ENCODE measurements at places on chromosomes 6 and 20.

DNA sequence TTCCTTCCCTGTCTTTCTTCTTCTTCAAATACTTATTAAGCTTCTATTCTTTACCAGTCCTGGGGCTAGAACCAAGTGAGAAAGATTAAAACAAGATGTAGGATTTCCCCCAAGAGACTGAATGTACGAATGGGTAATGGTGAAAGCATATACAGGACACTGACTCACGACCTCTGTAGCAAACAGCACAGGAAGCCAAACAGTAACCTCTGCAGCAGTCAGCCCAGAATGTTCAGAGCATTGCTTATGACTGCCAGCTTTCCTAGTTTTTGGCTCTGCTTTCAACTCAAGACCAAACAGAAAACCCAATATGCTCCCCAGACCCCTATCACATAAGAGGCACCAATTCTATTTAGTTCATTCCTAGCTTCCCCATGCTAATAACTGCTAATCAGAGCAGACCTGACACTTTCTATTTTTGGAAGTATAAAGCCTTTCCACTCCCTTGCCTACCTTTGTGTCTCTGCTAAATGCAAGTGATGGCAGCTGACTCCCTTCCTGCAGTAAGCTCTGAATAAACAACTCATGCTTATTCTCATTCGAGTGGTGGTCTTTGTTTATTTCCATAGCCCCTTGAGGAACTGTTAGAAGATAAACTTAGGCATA is 690.6 kb downstream of the EPM2A start:
- no peak for DNase-seq

GRCh38 chr20:10658051-10658823 is 15.6 kb downstream of the JAG1 start:
- no peak for DNase-seq

GRCh38 chr6:49847673-49848072 is 18.7 kb downstream of the CRISP1 start:
- no peak for DNase-seq

- DNase-seq, result no peak
Measured at GRCh38 chr6:124536842-124537191, 425.4 kb upstream of the RNF217 start.

DNA sequence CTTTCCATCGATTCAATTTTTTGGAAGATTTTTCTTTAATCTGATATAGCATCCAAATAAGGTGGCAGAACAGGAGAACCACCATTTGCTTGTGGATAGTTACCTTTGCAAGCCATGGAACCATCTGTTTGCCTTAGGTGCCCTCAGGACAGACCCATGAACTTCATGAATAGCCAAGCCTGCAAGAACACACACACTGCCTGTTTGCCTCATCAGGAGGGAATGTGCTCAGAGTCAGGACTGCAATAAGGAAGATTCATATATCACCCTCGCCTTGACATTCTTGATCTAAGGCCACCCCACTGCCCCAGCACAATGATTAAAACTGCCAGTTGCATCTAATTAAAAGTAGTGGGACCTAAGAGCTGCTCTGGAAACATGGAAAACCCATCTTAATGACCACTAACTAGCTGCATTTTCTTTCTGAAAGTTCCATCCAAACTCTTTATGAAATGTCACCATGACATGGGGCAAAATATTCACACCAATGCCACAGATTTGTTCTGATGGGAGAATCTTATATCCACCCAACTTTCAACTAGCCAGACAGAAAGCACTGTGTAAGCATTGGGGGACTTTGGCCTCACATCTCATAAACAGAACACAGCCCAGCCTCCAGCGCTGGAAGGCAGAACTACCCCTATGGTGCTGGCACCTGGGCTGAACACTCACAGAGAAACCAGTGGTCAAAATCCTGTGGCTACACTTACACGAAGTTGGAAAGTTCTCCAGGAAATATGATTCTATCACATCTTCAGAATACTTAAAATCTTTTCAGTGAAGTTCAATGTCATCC is 48.3 kb downstream of the TBXT start:
- DNase-seq, result no peak

GRCh38 chr6:6474170-6474920 is 114.2 kb upstream of the LY86 start:
- no peak for DNase-seq

DNA sequence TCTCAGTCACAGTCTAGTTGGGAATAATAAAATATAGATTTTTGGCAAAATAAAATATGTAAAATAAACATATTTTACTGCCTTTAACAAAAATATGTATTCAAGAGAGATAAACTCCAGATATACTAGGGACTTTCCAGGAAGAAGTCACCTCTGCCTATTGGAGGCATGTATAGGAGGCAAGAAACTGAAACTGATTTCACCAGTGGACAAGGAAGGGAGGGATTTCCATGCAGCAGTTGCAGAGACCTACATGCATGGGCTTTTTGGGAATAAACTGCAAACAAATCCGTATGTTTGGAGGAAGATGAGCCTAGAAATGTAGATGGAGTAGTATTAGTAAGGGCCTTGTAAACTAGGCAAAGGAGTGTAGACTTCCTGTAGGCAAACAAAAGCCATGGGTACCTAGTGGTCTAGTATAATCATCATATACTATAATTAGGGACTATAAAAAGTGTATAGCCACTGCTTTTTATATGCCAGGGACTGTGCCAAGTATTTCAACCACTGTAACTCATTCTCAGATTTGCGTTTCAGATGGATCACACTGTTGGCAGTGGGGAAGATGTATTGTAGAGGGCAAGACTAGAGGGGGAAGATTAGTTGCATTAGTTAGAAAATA is 38.9 kb downstream of the CD109 start:
- no peak for DNase-seq

GRCh38 chr6:159103396-159104162 is 58.8 kb upstream of the TAGAP start:
- DNase-seq, result no peak

GRCh38 chr6:109360791-109361190 is 21.5 kb downstream of the CD164 start:
- DNase-seq, result no peak

DNA sequence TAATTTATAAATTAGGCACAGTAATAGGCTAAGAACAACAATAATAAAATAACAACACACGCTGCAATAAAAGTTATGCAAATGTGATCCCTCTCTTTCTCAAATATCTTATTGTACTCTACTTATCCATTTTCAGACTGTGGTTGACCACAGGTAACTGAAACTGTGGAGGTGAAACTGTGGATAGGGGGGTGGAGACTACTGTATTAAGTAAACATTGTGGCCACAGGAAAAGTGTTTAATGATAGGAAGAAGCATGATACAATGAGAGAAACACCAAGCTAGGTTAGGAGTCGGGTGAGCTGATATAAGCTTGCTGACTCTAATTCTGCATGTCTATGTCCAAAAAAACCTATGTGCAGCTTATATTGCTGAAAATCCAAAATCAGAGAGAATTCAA is 23.0 kb downstream of the NHLRC1 start:
- DNase-seq, result no peak

DNA sequence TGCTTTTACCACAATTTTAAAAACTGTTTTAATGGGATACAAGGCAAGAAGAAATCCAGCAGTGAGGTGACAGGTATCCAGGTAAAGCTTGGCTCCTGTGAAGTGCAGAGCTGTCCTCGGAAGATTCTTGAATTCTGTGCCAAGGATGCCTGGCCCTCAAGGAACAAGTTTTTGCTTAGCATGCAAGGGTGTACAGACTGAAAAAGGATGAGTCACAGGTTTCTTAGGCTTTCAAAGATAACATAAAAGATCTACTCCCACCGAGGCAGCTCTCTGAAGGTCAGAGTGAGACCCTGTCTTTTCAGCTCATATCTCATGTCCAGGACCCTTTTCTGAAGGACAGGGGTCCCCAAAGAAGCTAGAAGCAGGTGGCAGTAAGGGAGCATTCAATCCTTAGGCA is 83.3 kb downstream of the CHD6 start:
- no peak for DNase-seq

DNA sequence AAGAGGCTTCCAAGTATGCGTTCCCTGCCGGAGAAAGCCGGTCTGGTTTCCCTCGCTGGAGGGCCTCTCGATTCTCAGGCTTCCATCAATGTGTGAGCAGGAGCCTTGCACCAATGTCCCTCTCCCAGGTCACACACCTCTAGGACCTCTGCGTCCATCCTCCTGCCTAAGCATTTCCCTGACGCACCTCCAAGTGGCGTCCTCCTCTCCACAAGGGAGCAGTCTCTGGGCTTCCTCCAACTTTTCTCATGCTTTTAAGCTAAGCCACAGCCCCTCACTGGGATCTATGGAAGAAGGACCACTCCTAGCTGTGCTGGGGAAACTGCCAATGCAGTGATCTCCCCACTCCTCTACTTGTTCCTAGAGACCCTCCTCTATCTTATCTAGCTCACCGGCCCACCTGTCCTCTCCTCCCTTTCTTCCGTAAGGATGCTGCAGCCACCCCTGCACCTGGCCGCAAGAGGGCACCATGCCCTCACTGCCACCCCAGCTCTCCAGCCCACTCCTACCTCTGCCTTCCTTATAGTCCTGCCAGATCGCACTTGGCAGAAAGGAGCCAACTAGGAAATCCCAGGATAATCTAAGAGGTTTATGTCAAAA is 258.7 kb downstream of the LRFN2 start:
- DNase-seq, result peak; percentile 19

- DNase-seq, result no peak
Measured at GRCh38 chr6:5866547-5867051, 140.1 kb downstream of the NRN1 start.

DNA sequence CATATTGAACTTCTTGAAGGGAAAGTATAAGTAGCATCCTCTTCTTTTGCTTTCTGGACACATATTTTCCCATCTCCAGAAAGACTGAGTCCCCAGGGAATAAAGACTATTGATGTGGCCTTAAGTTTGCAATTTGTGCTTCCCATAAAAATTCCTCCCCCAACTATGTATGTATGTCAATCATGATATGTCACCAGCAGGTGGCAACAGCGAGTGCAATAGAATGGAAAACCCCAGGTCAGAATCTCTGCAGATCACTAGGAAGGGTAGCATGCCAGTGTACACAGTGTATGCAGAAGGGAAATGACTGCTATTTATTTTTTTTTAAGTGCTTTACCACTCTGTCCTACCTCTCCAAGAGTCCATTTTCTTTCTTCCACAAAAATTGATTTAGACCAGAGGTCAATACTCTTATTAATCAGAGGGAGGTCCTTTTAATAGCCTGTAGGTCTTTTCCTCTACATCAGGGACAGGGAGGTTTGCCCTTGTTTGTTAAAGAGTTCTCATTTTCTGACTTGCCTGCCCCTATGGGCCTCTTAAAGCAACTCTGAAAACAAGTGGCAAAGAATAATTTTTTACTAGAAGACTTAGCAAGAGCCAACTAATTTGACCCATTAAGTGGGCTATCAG is 61.4 kb downstream of the BMP2 start:
- DNase-seq, result peak; percentile 22

- DNase-seq, result no peak
Measured at GRCh38 chr6:141460743-141461484, 671.8 kb upstream of the GJE1 start.

GRCh38 chr6:94350833-94351232 is 931.5 kb upstream of the EPHA7 start:
- no peak for DNase-seq

- no peak for DNase-seq
Measured at GRCh38 chr6:112330071-112330878, 16.9 kb upstream of the RFPL4B start.

- DNase-seq, result no peak
Measured at GRCh38 chr6:12472601-12473038, 182.5 kb downstream of the EDN1 start.
